D341Med (cell line): ENCODE measurements at places on chromosomes 3 and 15.

DNA sequence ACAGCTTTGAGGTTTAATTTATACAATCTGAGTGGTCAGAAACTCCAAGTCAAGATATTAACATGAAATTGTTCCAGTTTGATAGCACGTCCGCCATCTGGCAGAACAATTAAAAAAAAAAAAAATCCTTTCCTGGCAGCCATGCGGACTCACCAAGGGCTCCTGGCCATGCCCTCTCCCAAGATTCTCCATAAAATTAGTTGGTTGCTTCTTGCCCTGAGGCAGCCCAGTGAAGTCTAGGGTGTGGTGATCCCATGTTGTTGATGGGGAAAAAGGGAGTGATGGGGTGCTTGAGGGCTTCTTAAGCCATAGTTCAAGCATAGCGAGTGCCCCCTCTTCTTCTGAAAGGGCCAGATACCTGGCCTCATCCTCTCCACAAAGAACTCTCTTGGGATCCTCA lies 81.7 kb upstream of the CCNL1 start:
- no peak for DNase-seq

DNA sequence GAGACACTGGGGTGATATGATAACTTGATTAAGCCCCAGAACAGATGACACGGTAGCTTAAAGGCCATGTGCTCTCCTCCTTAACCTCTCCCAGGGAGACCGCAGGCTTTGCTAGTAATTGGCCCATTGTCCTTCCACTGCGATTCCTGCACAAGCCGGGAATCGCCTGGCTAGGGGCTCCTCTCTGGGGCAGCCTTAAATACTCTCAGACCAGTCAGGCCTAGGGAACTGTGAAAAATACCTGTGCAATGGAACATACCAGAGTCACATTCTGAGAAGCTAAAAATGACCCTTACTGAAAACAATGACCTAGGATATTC lies 56.3 kb downstream of the CPN2 start:
- DNase-seq, result no peak

DNA sequence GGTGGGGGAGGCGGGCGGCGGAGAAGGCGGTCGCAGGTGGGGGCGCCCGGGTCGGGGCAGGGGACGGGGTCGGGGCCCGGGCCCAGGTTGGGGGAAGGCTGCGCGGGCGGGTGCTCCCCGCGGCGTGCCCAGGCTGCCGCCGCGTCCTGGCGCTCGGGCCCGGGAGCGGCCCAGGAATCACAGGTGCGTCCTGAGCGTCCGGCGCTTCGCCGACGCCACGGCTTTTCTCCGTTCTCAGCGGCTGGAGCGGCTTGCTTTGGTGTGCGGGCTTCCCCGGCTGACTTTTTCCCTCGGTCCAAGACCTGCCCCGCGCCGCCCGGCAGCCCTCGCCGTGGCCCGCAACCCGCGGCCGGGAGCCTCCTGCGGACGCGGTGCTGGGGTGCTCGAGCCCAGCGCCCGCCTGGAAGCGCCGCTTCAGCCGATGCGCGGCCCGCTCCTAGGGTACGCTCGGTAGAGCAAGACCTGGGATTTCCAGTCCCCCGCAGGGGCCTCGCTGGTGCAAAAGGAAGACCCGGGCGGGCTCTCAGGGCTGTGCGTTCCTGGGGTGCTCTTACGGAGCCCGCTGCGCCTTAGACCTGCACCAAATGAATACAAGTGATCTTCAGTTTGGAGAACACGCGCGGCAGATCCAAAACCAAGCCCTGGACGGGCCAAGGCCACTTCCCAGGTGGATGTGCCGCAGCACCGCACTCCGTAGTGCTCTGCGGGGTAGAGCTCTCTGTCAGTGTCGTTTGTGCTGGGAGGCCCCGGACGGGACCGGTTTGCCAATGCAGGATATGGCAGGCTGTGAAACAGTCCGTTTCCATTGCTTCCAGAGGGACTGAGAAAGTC lies 639 bp downstream of the NIPA1 start:
- DNase-seq, result peak; percentile 77

GRCh38 chr15:41914411-41914810 lies 20.6 kb upstream of the SPTBN5 start:
- DNase-seq, result no peak

GRCh38 chr3:67598814-67599556 lies 55.4 kb downstream of the SUCLG2 start:
- DNase-seq, result no peak

DNA sequence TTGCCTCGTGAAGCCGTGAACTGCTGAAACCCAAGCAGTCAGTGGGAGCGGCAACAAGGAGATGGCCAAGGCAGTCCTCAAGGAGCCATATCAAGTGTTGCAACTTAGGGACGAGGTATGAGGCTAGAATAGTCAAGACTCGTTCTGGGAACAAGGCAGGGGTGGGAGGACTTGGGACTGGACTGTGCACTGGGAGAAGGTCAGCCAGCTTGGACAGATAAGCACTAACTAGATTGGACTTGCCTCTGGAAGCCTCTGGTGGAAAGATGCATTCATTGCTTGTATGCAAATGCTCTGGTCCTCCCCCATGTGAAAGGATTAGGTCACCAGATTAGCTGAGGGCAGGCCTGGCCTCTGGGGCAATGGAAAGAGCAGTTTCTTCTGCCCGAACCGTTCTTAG lies 123.3 kb upstream of the CTNNB1 start:
- DNase-seq, result no peak

- DNase-seq, result no peak
Measured at GRCh38 chr15:79364571-79365240, 53.8 kb downstream of the TMED3 start.

DNA sequence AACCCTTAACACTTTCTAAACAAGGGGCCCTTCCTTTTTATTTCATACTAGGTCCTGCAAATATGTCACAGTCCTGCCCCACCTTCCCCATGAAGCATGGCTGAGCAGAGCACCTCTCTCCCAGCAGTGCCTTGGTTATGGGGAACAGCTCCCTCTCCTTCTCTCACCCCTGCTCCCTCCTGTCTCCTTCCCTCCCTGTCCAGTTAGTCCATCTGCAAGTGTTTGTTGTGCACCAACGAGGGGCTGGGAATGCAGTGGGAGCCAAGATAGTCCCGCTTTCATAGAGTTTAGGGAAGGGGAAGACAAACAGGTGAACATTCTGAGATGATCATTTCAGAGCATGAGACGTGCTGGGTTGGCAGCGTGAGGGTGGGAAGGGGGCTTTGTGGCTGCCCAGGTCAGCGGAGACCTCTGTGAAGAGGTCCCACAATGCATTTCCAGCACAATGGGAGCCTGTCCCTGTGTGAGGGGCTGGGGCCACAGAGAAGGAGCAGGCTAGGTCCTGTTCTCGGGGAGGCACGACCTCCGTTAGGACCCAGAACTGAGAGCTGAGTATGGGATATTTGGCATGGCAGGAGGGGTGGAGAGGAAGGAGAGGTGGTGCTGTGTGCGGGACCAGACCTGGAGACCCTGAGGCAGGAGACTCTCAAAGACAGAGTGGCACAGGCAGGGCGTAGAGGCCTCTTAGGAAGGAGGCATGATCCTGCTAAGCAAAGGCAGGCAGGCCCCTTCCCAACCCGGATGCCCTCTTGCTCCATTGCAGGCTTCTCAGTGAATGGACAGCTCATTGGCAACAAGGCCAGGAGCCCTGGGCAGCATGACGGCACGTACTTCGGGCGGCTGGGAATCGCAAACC lies 5.5 kb upstream of the ITIH3 start:
- DNase-seq, result no peak

DNA sequence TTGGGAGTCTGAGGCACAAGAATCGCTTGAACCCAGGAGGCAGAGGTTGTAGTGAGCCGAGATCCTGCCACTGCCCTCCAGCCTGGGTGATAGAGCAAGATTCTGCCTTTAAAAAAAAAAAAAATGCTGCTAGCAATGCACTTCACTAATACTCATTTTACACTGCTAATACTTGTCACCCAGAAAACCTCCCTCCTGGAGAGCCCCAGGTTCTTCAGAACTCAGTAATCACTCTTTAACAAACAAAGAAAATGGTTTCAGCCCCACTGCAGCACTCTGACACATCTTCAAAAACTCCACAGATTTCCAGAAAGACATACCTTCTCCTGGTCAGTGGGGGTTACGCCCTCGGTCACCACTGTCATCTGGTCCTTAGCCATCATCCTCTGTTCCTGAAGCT lies 366.7 kb downstream of the SHQ1 start:
- no peak for DNase-seq

DNA sequence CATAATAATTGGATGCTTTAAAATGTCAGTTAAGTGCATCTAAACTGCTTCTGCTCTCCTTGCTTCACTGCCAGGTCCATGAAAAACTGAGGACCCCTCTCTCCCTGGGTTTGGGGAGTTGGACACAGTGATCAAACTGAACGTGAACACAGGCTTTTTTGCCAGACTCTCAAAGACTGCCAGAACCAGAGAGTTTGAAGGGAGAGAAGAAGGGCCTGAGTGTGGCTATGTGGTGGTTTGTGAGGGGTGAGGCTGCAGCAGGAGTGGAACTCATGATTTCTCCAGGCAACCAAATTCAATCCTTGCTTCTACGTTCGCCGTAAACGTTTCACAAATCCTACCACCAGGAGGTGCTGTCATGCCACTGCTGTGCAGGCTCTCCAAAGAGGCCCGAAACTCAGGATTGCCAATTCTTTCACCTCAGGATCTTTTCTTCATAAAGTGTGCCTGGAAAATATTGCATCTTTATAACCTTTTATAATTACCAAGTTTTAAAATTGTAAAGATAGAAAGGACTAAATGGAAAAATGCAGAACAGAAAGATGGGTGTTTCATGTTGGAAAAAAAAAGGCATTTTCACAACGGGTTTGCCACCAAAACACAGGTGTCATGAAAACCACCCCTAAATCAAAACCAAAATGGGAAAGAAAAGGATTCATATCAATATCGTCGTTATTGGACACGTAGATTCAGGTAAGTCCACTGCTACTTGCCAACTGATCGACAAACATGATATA lies 19.7 kb downstream of the TM4SF4 start:
- DNase-seq, result peak; percentile 74

DNA sequence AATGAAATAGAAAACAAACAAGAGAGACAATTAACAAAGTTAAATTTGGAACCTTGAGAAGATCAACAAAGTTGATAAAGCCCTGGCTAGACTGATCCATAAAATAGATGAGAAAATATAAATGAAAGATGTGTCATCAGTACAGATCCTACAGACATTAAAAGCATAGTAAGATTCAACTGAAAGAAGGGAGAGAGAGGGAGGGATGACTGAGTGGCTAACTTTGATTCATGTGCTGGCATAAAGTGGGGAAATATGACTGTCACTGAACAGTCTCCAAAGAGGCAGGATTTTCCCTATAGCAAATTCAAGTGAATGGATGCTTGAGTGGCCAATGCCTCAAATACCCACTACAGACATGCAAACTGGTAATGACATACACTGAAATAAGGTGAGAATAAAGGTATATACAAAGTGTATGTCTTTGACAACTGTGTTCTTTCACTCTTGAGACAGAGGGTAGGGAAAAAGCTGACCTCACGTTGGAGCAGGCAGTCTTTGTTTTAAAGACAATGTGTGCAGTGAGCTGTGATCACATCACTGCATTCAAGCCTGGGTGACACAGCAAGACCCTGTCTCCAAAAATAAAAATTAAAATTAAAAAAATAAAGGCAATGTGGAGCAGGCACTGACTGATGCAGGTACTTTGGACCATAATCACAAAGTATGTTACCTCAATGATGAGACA lies 35.9 kb upstream of the CHD2 start:
- DNase-seq, result no peak

GRCh38 chr3:103052236-103052830 lies 617.5 kb downstream of the ZPLD1 start:
- DNase-seq, result no peak
